Femur (tissue), 1 donor: ENCODE measurements at places on chromosomes 11 and 22.

GRCh38 chr22:45704648-45705047 is 33.0 kb downstream of the ATXN10 start:
- no peak for DNase-seq

- no peak for DNase-seq
These were observed 29.7 kb upstream of the ANO1 start for GRCh38 chr11:70048279-70049024.

- DNase-seq: no peak
These were observed 30.4 kb downstream of the FADD start for GRCh38 chr11:70233511-70233934.

DNA sequence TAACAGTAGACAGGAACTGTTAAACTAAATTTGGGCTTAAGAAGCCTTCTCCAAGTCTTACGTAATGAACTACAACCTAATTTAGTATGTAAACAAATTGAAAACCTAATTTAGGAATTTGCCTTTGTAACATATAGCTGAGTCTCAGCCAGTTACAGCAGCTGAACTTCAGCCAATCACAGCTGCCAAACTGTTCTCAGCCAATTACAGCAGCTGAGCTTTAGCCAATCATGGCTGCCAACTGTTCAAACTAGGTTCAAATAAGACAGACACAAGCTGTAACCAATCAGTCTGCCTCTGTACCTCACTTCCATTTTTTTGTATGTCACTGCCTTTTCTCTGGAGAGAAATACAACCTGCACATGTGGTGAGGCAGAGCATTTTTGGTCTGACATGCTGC is 95.0 kb upstream of the CD44 start:
- DNase-seq: no peak

DNA sequence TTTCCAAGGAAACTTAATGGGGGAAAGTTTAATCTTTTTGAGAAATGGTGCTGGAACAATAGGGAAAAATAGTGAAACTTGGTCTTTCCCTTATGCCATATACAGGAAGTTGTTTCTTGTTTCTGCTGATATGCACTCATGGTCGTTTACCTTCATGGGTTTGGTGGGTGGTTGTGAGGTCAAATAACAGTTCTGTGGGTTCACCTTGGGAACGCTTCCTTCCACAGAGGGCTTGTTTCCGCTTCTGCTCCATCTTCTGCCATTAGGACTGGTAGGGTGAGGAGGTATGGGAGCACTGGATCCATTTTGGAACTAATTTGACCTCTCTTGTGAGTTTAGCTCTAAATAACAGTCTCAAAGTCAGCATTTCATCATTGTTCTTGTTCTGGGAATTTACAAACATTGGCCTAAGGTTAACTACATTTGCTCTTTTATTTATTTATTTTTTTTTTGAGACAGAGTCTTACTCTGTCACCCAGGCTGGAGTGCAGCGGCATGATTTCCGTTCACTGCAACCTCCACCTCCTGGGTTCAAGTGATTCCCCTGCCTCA is 17.6 kb upstream of the RELA start:
- DNase-seq: no peak

DNA sequence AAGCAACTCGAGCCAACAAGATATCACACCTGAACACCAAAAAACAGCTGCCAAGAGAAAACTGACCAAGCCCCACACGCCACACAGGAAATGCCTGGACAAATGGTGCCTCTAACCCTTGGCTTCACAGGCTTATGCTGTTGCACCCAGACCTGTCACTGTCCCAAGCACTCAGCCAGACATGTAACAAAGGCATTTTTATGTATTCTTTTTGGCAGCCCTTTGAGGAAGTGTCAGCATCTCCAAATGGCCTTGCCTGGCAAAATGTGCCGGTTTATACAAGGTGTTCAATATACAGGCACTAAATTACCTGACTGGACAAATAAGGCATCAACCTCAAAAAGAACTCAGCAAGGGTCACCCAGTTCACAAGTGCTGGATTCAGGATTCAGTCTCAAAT is 6.1 kb downstream of the HDHD5 start:
- DNase-seq: no peak

DNA sequence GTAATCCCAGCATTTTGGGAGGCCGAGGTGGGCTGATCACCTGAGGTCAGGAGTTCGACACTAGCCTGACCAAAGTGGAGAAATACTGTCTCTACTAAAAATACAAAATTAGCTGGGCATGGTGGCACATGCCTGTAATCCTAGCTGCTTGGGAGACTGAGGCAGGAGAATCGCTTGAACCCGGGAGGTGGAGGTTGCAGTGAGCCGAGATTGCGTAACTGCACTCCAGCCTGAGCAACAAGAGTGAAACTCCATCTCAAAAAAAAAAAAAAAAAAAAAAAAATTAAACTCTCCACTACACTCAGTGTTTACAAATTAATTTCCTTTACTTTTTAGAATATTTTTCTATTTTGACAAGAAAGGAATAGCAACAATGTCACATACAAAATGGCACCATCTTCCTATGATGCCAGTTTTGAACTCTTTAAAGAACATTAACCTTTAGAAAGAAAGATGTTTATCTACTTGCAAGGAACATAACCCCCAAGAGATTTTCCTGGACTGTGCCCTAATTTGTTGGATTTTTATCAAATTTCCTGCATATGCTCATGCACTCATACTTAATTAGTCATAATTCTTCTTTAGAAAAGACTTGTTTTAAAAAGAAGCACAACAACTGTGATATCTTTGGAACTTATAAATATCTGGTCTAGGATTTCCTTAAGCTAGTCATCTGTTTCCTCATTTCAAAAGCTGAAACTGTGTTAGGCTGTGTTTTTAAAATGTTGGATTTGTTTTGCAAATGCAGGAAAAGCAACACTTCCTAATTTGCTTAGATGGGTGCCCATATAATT is 22.6 kb upstream of the HIPK3 start:
- DNase-seq: no peak

DNA sequence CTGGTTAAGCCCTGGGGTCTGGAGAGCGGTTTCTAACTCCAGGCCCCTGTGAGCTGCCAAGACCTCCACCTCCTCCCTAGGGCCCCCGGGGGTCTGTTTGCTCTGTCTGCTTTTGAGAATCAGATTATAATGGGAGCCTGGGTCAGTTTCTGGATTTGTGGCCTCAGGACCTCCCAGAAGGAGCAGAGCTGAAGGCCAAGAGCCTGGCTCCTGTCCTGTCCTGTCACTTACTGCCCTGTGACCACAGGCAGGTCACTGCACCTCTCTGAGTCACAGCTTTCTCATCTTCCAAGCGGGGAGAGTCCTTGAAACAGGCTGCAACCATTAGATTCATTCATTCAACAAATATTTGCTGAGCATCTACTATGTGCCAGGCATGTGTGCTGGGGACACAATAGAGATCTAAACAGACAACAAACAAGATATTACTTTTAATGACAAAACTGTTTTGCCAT is 87.3 kb upstream of the FGF3 start:
- DNase-seq: no peak

DNA sequence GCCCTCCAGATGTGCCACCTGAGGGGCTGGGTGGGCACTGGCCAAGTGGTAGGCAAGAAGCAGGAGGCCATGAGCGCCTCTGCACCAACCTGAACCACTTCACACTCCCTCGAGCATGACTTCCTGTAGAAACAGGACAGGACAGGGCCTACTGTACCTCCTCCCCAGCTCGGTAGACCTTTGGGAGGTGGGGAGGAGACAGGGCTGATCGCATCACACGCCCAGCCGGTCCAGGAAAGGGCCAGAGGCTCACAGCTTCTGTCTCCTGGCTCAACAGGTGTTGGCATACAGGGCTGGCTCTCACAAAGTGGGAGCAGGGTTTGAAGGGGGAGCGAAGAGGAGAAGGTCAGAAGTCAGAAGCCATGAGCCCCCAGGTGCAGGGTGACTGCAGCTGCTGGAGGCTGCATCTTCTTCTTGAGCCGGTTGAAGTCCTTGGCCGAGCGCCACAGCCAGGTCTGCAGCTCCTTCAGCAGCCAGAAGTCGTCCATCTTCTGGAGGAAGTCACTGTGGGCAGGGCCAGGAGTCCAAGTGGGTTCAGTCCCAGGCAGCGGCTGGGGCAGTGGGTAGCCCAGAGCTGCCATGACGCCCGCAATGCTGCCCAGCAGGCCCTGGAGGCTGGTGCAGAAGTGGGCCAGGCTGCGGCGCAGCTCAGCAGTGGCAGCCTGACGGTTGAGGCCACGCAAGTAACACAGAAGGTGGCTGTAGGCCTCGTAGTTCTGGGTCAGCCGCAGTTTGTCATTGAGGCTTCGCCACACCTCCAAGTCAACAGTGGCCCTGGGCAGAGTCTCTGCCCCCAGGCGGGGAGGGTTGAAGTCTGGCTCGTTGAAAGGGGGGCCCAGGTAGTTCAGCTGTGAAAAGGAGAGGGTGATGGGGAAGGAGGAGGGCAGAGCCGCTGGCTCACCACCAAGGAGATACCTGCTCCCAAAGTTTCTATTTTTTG is 8.3 kb downstream of the CLCF1 start:
- DNase-seq: no peak

DNA sequence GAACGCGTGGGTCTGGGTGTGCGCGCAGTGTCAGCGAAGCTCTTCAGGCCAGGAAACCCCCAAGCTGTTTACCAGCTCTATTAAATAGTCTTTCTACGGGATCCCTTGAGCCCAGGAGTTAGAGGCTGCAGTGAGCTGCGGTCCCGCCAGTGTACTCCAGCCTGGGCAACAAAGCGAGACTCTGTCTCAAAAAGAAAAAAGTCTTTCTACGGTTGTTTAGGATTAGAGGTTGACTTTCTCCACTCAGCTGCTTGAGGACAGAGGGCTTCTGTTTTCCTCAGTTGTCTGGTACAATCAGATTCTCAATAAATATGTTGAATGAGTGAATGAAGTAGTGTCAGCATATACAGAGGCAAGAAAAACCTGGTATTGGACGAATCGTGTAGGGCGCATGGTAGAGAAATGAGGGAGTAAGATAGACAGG is 619 bp downstream of the SART1 start:
- DNase-seq: no peak

- DNase-seq: no peak
These were observed 17.9 kb downstream of the ALKBH3 start for GRCh38 chr11:43898574-43898973.
